Effector memory CD4-positive, alpha-beta T cell (primary cell): ENCODE measurements at places on chromosomes 13 and 19.

GRCh38 chr13:75788481-75788981, 152.4 kb downstream of the LMO7 start:
- no peaks in the 10 kb centered on the region for H3K27me3 ChIP-seq
- H3K4me3 ChIP-seq, result no peak overlapping the region
- no peak for DNase-seq
- no peaks in the 10 kb centered on the region for H3K36me3 ChIP-seq
- no peaks in the 10 kb centered on the region for H3K4me1 ChIP-seq

DNA sequence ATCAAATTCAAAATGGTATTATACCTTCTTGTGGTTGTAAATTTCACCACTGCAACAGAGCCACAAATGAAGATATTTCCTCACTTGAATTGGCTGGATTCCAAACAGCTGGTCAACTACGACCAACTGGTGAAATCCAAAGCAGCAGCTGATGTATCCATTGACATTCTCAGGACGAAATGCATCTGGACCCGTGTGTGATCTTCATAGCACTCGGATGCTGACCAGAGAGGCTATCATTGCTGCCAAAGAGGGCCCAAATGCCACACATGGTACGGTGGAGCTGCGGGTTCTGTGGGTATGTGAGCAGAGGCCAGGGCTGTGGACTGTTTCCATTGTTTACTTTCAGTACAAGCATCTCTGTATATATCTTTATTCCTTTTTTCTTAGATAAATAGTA, 25.6 kb upstream of the PCCA start:
- no peak for DNase-seq
- H3K27ac ChIP-seq, result no peak overlapping the region
- H3K27me3 ChIP-seq, result no peaks in the 10 kb centered on the region

- no peaks in the 10 kb centered on the region for H3K27me3 ChIP-seq
- no peak overlapping the region for H3K27ac ChIP-seq
- no peaks in the 10 kb centered on the region for H3K4me1 ChIP-seq
- no peak overlapping the region for H3K4me3 ChIP-seq
Measured at GRCh38 chr13:109999659-110000533, 213.5 kb upstream of the IRS2 start.

DNA sequence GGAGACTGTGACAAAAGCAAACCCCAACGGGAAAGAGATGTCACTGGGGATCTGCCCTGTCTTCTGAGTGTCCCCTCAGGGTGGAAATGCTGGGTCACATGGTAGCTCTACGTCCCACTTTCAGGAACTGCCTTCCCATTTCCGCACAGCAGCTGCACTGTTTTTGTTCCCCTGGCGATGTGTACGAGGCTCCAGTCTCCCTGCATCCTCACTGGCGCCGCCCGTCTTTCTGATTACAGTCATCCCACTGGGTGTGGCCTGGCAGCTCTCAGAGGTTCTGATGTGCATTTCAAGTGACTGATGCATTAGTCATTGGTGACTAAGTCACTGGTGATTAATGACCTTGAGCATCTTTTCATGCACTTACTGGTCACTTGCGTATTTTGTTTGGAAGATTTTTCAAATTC, 21.2 kb downstream of the PCID2 start:
- H3K27me3 ChIP-seq, result no peaks in the 10 kb centered on the region
- H3K4me3 ChIP-seq, result no peak overlapping the region
- H3K36me3 ChIP-seq, result peaks cover 15% of the 10 kb centered on the region

GRCh38 chr19:3949997-3950859, 17.4 kb downstream of the NMRK2 start:
- H3K27me3 ChIP-seq, result no peaks in the 10 kb centered on the region
- no peak overlapping the region for H3K27ac ChIP-seq
- H3K36me3 ChIP-seq, result no peaks in the 10 kb centered on the region
- no peak for DNase-seq
- H3K4me3 ChIP-seq, result no peak overlapping the region

- H3K27me3 ChIP-seq, result no peaks in the 10 kb centered on the region
- H3K36me3 ChIP-seq, result no peaks in the 10 kb centered on the region
- H3K4me3 ChIP-seq, result no peak overlapping the region
- H3K27ac ChIP-seq, result no peak overlapping the region
Measured at GRCh38 chr13:33033986-33034385, 17.8 kb downstream of the KL start.

- no peaks in the 10 kb centered on the region for H3K4me1 ChIP-seq
- H3K36me3 ChIP-seq, result no peaks in the 10 kb centered on the region
- H3K27me3 ChIP-seq, result peaks cover 4% of the 10 kb centered on the region
Measured at GRCh38 chr19:51726049-51726448, 2.3 kb upstream of the HAS1 start.
